ENCODE measurements at places on chromosomes 11 and 22.

GRCh38 chr11:45501392-45502225 lies 163.8 kb downstream of the CHST1 start:
- DNase-seq, result no peak

GRCh38 chr11:33863418-33864172 lies 28.3 kb downstream of the LMO2 start:
- DNase-seq, result no peak

- DNase-seq, result no peak
Observed at GRCh38 chr11:1906611-1907423, 12.7 kb upstream of the TNNT3 start.

DNA sequence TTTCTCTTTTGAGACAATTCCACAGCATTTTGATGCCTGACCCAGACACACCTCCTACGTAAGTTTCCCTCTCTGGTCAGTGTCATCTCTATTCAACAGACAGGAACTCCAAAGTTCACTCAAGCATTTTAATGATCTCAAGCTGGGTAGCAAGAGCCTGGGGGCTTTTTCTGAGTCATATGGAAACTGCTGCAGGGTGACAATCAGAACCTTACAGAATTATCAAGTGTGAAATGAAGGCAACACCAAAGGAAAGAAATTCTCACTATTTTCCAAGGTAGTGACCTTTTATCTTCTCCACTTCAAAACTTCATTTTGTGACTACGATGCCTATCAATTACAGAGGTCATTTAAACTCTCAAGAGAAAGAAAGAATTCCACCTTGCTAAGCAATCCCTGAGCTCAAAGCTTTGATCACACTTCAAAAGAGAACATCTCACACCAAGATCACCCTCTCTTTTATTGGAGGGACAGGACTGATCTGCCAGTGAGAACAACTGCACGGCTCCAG lies 229.0 kb upstream of the ZC3H12C start:
- no peak for DNase-seq

- no peak for DNase-seq
Observed at GRCh38 chr11:96075532-96075959, 151.6 kb upstream of the MTMR2 start.

DNA sequence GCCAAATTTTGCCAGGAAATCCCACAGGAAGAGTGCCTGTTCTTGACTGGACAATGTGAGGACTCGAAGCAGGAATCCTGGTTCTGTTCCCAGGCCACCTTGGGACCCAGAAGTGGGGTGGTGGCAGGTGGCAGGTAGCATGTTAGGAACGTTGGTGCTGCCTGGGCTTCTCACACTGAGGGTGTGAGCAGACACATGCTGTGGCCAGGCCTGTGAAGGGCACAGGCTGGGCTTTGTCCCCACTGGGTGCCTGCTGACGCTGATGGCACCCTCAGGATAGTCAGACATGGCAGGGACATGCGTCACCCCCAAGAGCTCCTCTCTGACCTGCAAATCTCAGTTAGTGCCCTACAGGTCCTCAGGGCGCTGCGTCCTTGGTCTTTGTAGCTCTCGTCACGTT lies 21.1 kb upstream of the NECTIN1 start:
- DNase-seq, result no peak

DNA sequence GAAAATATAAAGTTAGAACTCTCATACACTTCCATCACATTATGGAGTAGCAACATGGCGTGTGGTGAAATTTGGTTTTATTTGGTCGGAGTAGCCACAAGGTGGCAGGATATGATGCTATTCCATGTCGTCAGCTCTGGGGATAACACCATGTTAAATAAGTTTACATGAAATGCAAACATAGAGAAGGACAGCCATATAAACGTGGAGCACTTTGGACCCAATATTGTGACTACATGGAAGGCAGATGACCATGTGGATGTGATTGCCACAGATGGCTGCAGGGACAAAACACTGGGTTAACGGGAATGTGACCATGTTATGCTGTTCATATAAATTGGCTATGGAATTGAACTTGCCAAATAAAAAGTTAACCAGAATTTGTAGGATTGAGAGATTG lies 21.0 kb downstream of the OR5M11 start:
- no peak for DNase-seq

DNA sequence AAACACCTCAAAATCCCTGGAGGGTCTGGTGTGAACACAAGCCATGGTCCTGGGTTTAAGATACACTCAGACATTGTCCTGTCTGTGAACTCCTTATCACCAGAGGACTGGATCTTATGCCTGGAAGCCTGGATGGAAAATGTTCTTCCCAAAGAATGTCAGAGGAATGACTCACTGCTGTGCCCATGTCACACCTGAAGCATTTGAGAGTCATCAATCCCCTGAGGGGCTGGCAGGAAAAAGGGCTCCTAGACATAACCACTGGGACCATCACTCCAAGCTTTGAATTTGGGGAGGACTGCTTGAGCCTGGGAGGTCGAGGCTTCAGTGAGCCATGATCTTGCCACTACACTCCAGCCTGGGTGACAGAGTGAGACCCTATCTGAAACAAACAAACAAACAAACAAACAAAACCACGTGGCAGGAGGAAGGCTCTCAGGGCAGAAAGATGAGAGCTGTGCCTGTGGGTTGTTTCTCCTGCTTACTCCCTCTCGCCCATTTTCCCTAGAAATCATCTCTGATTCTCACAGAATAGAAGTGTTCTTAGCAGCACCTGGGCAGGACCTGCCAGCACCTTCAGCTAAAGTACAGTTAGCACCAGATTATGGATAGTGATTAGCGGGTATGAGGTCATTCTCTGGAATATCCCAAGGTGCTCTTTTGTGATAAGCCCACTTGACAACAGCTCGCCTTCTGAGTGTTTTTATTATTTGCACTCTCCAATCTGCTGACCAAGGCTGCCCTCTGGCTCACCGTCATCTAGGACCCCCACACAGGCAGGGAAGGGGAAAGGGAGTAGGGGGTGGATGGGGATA lies 11.9 kb upstream of the PRG2 start:
- DNase-seq, result peak; percentile 66

- no peak for DNase-seq
Observed at GRCh38 chr11:36394056-36394455, 98.0 kb downstream of the PRR5L start.

DNA sequence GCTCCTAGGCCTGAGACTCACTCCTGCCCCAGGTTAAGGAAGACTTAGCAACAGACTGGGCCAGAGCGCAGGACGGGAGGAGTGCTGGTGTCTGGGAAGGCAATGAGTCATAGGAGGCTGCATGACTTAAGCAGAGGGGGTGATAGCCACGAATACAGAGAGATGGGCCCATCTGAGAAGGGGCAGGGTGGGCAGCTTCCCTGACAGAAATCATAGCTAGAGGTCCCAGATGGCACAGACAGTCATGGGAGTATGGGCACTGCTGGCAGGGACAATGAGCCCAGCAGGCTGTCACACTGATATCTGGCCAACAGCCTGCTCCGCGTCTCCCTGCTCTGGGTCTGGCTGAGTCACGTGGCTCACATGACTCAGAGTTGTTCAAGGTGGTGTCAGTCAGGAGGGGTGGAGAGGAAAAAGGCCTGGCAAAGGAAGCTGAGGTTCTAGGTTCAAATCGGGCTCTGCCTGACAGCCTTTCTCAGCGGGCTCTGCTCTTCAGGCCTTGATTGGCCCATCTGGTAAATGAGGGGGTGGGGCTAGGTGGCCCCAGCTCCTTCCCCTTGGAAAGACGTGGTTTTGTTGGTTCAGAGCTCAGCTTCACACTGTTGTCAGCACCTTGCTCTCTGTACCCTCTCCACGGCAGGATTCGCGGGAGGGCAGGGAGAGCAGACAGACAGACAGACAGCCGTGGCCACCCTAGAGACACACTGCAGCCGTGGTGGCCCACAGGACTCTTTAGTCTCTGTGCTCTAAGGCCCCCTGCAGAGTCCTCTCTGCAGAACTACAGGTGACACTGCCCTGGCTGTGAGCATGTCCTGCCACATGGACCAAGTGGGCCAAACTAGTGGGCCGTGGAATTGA lies 47.8 kb downstream of the DBX1 start:
- peak; percentile 76 for DNase-seq

DNA sequence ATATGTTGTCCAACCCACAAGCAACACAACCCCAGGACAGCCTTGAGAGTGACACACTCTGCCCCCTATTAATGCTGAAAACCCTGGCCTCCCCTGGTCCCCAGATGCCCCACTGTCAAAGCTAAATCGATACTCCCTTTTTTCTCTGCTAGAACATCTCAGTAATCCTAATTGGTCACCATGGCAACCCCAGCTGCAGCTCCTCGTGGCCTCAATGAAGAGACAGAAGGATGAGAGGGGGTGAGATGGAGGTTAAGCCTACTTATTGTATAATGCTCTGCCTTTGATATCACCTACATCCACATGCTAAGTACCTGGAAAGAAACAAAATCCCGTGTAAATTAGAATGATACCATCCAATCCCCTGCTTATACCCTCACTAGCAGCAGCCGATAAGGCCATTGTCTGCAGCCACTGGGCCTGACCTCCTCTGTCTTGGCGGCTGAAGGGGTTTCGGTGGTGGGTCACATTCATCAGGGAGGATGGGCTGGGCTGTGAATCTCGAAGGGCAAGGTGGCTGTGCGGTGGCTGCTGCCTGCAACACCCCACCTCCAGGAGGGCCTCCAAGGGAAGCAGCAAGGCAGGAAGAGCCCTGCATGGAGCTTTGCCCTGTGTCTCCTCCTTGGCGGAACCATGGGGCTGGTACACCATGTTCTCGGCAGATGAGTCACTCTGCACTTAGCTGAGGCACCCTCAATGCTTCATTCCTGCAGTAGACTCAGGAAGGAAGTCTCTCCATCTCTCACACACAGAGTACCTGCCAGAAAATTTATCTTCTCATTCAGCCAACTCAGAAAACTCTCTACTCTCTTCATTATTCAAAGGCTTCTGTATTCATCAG lies 399.5 kb downstream of the BUD13 start:
- no peak for DNase-seq

DNA sequence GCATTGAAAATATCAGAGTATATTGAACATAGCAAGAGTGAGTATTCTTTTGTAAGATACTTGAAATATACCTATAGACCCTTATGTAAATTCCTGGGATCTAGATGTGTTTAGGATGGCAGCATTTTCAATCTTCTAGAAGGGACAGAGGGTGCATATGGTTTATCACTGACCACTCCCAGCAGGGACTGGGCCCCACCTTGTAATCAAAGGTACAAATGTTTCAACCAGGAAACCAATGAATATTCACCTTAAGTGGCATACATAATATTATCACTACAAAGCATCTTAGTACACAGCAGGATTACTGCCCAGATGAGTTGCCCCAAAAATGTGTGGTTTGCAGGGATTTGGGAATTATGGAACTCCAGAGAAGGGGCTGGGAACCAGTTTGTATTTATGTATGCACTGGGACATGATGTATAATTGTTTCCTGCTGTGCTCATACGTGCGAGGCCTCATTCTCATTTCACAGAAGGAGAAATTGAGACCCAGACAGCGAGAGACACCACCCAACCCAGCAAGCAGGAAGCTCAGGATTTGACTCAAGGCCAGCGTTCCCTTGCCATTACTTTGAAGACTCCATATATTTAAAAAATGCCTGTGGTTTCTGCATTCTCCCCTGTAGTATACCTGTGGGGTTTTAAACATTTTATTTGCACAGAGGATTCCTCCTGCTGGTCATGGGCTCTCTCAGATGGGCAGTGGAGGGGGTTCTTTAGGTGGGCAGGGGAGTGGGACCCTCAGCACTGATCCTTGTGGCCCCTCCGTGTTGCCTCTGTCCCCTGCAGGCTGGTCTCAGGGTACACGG lies 5.2 kb downstream of the APOL4 start:
- no peak for DNase-seq

Measured in hematopoietic multipotent progenitor cell treated with erythropoietin and hydrocortisone succinate and interleukin-3 and kit ligand, for 15 days (in vitro differentiated cells).